ENCODE measurements at places on chromosomes 5 and 9. TPM values are rescaled to one million over a fixed set of nuclear protein-coding genes. Genes with fewer than 3 reads are reported as not detected.
A peak's percentile ranks its signal among the peaks of the same experiment; 100 is the strongest.

- H3K27ac ChIP-seq: no peak overlapping the region
- no peaks in the 10 kb centered on the region for H3K4me1 ChIP-seq
- H3K36me3 ChIP-seq: no peaks in the 10 kb centered on the region
- H3K4me3 ChIP-seq: no peak overlapping the region
Observed at GRCh38 chr5:7394889-7395431, 978 bp upstream of the ADCY2 start.

DNA sequence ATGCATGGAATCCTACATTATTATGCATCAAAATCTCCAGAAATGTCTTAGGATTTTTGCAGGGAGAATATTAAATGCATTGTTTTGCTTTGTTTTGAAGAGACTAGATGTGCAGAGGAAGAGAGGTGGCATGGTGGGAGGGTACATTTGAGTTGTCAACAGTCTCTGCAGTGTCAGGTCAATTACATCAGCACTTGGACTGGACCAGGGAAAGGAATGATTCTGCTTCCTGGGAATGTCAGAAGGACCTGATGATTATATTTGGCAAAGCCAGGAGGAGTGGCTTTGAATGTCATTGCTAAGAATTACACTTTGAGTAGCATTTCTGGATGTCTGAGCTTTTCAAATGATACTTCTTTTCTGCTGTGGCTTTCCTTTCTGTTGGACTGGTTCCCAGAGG is 17.5 kb upstream of the TMEFF1 start:
- no peak for DNase-seq
- no peaks in the 10 kb centered on the region for H3K36me3 ChIP-seq
- H3K27me3 ChIP-seq: no peaks in the 10 kb centered on the region
- H3K4me1 ChIP-seq: no peaks in the 10 kb centered on the region
- H3K4me3 ChIP-seq: no peak overlapping the region
- no peak overlapping the region for H3K27ac ChIP-seq

DNA sequence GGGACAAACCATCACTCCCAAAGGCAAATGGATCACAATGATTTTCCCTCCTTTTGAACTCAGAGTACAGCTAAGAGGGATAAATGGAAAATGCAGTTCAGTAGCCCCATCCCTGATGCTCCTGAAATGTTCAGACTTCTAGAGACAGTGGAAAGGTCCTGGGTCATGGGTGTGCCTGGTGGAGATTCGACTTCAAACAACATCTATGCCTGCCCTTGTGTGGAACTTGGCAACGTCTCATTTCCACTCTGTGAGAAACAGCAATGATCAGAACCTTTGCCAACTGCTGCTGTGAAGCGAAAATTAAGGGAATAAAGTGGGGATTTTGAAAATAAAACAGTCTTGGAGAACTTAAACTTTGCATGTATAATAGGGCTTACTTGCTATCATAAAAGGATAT is 778.1 kb downstream of the SEMA5A start:
- H3K27me3 ChIP-seq: no peaks in the 10 kb centered on the region
- no peak overlapping the region for H3K27ac ChIP-seq
- DNase-seq: no peak

DNA sequence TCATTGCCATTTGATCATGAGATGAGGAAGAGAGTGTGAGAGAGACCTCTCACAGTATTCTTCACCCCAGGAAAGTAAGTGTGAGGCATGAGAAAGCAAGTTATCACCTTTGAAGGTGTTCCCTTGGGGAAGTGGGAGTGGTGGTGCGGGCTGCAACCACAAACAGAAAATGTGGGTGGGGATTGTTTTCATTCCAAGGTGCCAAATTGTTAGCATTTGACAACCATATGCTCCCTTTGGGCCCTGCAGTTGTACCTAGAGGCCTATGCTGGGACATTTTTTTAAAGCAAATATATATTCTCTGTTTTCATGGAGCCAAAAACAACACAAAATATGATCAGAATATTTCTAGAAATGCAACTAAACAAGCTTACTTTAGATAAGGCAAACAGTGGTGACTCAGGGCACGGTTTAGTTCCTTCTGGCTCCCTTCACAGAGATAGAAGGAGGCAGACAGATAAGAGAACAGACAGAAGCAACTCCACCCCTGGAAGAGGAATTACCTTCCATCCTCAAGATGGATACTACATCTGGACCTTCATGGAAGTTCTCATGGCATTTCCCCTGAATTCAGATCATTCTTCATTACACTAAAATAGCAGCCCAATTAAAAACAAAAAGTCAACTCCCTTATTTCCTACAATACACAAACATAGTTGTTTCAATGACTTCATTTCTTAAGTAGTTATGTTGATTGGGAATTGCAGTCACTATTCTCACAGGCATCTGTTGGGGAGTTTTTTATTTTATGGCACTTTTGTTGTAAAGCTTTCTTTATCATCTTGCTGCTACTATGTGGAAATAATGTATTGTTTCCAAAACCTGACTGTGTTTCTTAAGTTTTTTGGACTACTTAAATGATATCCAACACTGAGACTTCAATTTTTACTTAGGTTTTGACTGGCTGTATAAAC is 416.6 kb downstream of the PLK2 start:
- no peak overlapping the region for H3K27ac ChIP-seq
- H3K4me3 ChIP-seq: no peak overlapping the region
- H3K36me3 ChIP-seq: no peaks in the 10 kb centered on the region
- no peaks in the 10 kb centered on the region for H3K4me1 ChIP-seq

- peaks cover 4% of the 10 kb centered on the region for H3K4me1 ChIP-seq
- H3K27ac ChIP-seq: no peak overlapping the region
- H3K27me3 ChIP-seq: peaks cover 2% of the 10 kb centered on the region
- H3K4me3 ChIP-seq: no peak overlapping the region
- no peak for DNase-seq
- H3K36me3 ChIP-seq: no peaks in the 10 kb centered on the region
Observed at GRCh38 chr9:21682981-21683380, 119.5 kb upstream of the MTAP start.

DNA sequence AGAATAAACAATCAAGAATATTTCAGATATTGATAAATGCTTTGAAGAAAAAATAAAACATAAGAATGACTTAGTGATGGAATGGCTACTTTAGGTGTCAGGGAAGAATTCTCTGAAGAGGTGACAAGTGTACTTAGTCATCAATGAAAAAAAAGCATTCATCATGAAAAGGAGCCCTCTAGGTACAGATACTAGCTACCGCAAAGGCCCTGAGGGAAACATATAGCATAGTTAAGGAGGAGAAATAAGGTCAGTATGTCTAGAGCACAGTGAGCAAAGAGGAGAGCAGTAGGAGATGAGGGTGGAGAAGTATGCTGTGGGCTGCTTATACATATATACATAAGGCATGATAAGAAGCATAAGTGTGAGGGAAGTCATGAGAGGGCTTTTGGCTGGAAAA is 41.8 kb downstream of the CSF2 start:
- H3K27ac ChIP-seq: no peak overlapping the region
- no peaks in the 10 kb centered on the region for H3K27me3 ChIP-seq
- no peak overlapping the region for H3K4me3 ChIP-seq

DNA sequence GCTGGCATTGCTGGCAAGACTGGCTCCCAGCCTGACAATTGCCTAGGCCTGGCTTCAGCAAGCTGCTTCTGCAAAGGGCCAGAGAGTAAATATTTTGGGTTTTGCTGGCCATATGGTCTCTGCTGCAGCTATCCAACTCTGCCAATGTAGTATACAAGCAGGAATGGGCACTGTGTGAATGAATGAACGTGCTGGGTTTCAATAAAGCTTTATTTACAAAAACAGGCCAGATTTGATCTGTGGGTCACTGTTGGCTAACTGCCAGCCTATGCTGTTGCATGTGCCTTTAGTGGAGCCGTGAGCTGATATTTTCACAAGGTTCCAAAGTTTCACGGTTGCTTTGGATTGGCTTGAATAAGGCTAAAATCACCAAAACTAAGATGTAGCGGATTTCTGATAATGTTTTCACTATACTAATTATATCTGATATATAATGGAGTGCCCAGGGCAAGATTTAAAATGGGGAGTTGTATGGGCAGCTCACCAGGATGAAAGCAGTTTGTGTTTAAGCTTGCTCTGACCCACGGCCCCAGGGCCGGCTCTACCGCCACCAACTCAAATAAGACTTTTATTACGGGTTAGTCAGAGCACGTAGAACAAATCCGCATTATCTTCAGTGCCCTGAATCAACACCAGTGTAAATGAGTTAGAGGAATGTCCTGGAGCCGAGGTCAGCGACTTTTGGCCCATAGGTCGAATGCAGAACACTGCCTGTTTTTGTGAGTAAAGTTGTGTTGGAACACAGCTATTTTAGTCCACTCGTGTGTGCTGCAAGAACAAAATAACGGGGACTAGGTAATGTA is 98.6 kb upstream of the DAP start:
- H3K27ac ChIP-seq: no peak overlapping the region
- no peaks in the 10 kb centered on the region for H3K36me3 ChIP-seq
- H3K4me3 ChIP-seq: no peak overlapping the region
- H3K27me3 ChIP-seq: no peaks in the 10 kb centered on the region
- H3K4me1 ChIP-seq: no peaks in the 10 kb centered on the region

- H3K4me1 ChIP-seq: peaks cover 31% of the 10 kb centered on the region
- H3K36me3 ChIP-seq: no peaks in the 10 kb centered on the region
- H3K27ac ChIP-seq: no peak overlapping the region
- no peaks in the 10 kb centered on the region for H3K27me3 ChIP-seq
- no peak overlapping the region for H3K4me3 ChIP-seq
Observed at GRCh38 chr9:77908293-77908692, 123.3 kb downstream of the GNAQ start.

GRCh38 chr5:160421625-160422258 is at the start of gene PTTG1:
Gene PTTG1 (plus strand): TSS chr5:160421855. CDS start chr5:160422313, 458 bp downstream.
- no peaks in the 10 kb centered on the region for H3K36me3 ChIP-seq
- peaks cover 38% of the 10 kb centered on the region for H3K4me1 ChIP-seq
- DNase-seq: peak; percentile 85

DNA sequence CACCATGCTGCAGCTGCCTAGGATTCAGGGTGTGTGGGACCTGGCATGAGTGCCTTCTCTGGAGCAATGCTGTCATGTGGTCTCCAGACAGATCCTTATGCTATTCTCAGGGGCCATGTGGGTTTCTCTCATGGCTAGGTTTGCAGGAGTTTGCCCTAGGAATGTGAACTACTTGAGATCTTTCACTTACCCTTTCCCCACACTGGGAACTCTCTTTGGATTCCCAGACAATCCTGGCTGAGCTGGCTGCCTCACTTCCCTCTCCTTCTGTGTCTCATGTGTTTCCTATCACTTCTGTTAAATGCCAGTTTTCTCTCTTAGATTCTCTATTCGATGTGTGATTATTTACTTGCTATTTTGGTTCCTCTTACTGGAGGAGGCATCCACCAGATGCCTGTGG is 270.2 kb upstream of the RASA1 start:
- no peak for DNase-seq
- H3K4me1 ChIP-seq: no peaks in the 10 kb centered on the region
- no peak overlapping the region for H3K27ac ChIP-seq
- H3K4me3 ChIP-seq: no peak overlapping the region
- H3K36me3 ChIP-seq: no peaks in the 10 kb centered on the region

DNA sequence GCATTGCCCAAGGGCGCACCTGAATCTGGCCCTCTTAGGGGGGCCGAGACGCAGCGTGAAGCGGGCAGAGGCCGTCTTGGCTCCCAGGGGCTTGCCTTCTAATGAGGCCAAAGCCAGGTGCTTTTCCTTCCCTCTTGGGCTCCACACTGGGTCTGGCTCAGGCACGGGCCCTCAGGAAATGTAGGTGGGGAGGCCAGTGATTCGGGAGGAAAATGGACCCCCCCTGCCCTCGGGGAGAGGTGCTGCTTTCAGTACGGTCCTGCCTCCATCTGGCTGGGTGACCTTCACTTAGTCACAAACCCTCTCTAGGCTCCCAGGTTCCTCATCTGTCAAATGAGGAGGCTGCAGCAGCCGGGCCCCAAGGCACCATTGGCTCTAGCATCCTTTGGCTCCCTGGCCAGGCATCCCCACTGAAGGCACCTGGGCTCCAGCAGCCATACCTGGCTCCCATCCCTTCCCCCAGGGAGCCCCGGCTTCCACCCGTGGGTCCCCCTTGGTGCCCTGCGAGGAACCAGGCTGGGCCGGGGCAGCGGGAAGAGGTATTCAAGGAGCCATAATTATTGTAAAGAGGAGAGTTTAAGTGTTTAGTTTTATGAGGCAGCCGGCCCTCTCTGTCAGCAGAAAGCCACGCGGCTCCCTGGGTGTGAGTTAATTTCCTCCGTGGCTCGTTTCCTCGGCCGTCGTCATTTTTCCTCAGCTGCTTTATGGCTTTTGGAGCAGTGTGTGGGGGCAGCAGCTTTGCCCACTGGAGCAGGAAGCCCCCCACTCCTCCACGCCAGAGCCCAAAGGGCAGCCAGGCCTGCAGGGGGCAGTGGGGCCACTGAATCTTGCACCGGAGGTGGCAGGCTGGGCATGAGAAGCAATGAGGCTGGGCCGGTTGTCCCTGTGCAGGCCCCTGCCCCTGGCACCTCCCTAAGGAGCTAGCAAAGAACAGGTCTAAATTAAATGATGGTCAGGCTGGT is 24.9 kb upstream of the UNC5A start:
- no peak overlapping the region for H3K27ac ChIP-seq
- no peaks in the 10 kb centered on the region for H3K36me3 ChIP-seq
- no peak overlapping the region for H3K4me3 ChIP-seq

- H3K27ac ChIP-seq: no peak overlapping the region
- no peaks in the 10 kb centered on the region for H3K27me3 ChIP-seq
- DNase-seq: no peak
- no peaks in the 10 kb centered on the region for H3K4me1 ChIP-seq
- no peaks in the 10 kb centered on the region for H3K36me3 ChIP-seq
Observed at GRCh38 chr9:117021906-117022305, 334.8 kb downstream of the TRIM32 start.

DNA sequence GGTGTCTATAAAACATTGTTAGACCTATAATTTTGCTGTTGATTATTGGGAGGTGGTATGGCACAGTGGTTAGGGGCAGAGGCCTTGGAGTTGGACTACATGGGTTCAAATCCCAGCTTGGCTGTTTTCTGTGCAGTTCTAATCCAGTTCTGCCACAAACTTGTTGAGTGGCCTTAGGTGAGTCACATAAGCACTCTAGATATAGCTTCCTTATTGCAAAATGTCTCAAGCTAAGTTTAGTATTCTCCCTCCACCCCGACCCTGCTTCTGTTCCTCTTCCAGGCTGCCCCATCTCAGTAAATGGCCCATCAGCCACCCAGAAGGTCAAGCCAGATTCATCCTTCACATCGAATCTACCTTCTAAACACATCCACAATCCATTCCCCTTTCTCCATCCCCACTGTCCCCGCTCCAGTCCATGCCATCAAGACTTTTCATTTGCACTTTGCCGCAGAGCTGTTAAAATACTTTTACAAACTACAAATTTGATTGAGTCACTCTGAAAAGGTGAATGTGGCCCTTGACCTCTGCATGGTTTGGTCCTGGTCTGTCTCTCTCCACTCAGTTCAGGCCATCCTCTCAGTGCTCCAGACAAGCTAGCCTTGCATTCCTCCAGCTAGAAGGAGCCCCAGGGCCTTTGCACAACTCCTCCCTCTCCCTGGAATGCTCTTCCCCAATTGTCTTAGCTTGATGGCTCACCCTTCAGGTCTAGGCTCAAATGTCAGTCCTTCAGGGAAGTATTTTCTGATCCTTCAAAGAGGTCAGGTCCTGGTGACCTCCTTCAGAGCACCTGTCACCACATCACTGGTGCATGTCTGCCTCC is 10.0 kb upstream of the HDHD3 start:
- H3K4me3 ChIP-seq: no peak overlapping the region
- H3K4me1 ChIP-seq: no peaks in the 10 kb centered on the region
- no peak for DNase-seq
- no peak overlapping the region for H3K27ac ChIP-seq
- H3K36me3 ChIP-seq: peaks cover 7% of the 10 kb centered on the region
- H3K27me3 ChIP-seq: no peaks in the 10 kb centered on the region

Gene CORO2A
- 5.1 TPM for total RNA-seq

Gene PCDHGB1
- total RNA-seq: not detected

Gene CEP78
- 37.9 TPM for total RNA-seq

Data from CD8-positive, alpha-beta memory T cell (primary cell).